NCI-H1092 (cell line): ENCODE measurements at places on chromosomes 12 and 14.

DNA sequence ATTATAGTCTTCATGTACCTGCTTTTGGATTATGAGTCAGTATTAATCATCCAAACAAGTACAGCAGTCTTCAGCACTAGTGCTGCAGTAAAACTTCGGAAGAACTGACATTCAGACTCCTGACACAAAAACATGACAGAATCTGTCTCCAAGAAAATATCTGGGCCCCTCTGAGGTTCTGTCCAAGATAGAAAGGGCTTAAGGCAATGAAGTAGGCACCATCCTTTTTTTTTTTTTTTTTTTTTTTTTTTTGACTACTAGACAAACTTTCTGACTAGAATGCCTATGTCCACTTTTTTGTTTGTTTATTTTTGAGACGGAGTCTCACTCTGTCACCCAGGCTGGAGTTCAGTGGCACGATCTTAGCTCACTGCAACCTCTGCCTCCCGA, 112.5 kb downstream of the MED13L start:
- DNase-seq, result no peak

DNA sequence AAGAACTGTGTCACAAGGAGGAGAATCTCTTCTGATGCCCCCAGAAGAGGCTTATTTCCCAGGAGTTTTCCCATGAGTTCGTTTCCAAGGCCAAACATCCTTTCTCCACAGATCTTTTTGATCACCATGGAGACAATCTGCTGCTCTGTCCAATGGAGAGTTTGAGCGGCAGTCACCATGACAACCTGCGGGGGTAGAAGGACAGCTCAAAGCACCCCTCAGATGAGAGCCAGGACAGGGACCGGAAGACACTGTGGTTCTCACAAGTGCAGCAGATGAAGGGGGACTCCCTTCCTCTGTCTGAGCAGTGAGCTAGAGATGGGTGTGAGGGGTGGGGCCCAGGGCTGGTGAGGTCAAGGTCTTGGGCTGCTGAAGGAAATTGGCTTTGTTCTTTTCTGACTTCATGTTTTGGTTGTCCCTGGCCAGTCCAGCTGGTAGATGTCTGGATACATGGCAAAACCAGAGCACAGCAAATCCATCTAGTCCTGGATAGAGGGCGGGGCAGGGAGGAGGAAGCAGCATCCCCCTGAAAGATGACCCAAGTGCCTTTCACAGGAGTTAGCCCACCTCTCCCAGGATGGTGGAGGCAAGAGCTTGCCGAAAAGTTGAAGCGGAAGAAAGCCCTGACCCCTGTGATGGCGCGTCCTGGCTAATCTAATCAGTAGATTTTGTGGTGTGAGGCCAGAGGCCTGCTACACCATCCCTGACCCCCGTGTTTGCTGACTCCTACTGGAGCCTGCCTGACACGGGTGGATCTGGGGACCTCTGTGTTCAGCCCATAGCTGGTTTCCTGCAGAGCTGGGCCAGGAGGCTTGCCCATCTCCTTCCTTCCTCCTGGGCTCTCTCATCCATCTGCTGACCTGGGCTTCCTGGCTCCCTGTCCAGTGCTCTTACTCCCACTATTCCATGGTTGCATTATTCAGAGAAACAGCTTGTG, 24.4 kb downstream of the DHRS2 start:
- DNase-seq, result no peak

DNA sequence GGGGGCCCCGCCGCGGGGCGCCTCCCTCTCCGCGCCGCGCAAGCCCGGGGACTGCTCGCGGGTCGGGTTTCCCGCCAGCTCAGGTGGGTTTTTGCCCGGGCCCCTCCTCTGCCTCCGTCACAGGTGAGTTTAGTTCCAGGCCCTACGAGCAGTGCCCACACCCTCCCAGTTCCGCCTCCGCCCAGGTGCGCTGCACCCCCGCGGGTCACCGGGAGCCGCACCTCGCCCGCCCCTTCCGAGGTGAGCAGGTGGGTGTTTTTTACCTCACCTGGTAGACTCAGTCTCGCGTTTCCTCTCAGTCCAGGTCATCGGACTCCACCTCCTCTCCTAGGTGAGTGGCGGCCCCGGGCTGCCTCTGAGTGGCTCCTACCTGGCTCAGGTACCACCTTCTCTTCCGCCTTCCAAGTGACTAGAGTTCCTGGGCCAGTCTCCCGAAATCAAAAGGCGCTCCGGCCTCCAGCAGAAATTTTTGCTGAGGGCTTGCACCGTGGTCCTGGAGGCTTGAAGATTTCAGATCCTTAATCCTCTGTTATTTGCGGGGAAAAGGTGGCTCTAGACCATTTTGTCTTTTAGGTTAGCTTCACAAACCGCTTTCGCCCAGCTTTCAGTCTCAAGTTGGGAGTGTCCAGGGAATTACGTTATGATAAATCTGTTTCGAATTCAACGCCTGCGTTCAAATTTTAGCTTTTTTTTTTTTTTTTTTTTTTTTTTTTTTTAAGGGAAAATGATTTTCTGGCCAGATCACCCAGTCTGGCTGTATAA, at the start of gene TMEM30B:
Gene TMEM30B (minus strand): TSS at position 153 of the 762 bp plus-strand sequence. CDS start 191 bp downstream, outside the sequence.
- no peak for DNase-seq

DNA sequence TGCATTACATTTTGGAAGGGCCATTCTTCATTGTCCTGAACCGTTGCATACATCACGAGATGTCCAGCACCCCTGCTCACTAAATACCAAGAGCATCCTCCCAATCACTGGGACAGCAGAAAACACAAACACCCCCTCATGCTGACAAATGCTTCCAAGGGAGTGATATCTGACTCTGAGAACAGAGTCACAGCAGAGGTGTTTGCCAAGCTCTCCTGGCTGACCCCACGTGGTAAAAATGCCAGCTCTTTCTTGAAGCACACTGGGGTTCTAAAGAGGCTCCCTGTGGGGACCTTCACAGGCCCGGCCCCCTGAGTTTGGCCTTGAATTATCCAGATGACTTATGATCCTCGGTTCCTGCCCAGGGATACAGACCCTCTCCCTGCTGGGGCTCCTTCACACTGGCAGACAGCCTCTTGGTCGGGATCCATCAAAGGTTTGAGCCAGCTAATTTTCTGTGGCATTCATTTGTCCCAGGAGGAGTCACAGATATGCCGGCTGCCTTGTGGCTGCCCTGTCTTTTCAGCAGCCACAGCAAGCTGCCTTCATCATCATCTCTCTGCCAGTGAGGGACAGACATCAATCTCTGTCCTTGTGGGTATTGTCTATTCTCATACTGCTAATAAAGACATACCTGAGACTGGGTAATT, 43.1 kb upstream of the PSMC1 start:
- no peak for DNase-seq

GRCh38 chr12:91331371-91331770, 148.8 kb upstream of the DCN start:
- no peak for DNase-seq
